ENCODE measurements at places on chromosomes 6 and 20. TPM values are rescaled to one million over a fixed set of nuclear protein-coding genes. Genes with fewer than 3 reads are reported as not detected.

- no peak for DNase-seq
These were observed 207.5 kb upstream of the CST7 start for GRCh38 chr20:24741493-24742072.

PRPH2 gene
- 1.4 TPM for total RNA-seq

ARFGEF3 gene
- total RNA-seq: 2.6 TPM

YIPF3 gene
- 72.5 TPM for total RNA-seq

- DNase-seq: no peak
These were observed 502.2 kb upstream of the JARID2 start for GRCh38 chr6:14743474-14744211.

DNA sequence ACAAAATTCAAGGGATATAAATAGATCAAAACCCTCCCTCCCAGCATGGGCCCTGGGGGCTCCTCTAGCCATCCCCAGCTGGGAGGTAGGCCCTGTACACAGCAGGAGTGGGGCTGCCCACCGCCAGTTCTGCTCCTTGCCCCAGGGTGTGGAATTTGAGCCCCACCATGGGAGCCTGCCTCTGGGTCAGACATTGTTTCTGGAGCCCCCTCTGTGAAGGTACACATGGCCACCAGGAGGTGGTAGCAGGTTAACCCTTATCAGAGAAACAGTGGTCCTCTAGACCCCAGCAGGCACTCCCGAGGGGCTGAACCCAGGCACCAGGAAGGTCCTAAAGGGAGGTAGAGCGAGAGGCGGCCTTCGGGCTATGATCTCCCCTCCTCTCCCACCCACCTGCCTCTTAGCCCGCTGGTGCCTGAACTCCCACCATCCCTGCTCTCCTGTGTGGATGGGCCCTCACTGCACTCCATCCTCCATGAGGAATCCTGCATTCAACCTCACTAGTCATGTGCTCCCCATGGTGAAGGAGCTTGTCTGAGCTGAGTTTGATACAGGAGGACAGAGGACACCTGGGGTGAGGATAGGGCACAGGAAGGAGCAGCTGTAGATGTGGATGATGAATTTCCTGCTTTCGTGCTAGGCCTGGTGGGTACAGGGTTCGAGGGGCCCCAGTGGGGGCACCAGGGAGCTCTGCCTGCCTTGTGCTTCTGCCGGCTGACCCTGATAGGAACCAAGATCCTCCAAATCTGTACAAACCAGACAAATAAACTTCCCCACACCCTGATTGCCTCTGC, 114.9 kb downstream of the GRM4 start:
- no peak for DNase-seq

DNA sequence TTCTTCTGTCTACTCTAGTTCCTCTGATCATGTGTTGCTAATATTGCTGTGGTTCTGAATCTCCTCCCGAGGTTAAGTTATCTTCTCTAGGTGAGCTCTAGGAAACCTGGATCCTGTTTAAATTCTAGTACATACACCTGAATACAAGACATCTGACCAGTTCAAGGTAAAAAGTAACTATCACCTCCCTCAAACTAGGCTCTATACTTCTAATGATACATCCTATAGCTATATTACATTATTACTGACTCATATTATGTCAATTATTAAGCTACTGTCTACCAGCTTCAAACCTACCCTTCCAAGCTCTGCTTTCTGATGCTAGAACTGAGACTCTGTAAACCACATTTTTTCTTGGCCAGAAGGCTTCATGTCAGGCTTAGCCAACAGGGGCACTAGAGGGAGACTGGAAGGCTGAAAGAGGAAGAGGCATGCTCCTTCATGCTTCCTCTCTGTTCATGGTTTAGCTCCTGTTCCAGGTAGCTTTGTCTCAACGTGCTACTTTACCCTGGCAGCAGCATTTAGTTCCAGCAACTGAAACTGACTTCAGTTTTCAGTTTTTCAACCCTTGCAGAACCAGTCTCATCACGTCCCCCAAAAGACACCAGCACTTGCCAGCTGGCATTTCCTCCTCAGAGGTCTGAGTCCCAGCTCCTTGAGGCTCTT, 148.4 kb upstream of the TOP1 start:
- no peak for DNase-seq

ISM1 gene
- total RNA-seq: 4.0 TPM

PRELID3B gene
- 56.8 TPM for total RNA-seq

DNA sequence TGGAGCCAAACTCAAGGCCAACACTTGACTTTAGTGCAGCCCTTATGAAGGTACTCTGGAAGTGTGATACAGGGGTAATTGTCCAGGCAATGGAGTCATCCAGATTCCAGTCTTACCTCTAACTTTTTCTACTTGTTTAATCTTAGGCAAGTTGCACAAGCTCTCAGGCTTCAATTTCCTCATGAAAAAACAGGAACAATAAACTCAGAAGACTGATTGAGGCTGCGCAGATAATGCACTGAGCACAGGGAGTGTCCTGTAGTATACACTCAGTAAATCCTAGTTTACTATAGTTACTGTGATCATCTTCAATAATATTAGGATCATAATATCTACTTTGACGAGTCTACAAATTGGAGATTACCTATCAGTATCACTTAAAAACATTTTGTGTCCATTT, 127.5 kb upstream of the SMLR1 start:
- no peak for DNase-seq

Measured in mesenteric fat pad (tissue), 1 donor.